ENCODE measurements at places on chromosomes 5 and 9. TPM values are rescaled to one million over a fixed set of nuclear protein-coding genes. Genes with fewer than 3 reads are reported as not detected.

DNA sequence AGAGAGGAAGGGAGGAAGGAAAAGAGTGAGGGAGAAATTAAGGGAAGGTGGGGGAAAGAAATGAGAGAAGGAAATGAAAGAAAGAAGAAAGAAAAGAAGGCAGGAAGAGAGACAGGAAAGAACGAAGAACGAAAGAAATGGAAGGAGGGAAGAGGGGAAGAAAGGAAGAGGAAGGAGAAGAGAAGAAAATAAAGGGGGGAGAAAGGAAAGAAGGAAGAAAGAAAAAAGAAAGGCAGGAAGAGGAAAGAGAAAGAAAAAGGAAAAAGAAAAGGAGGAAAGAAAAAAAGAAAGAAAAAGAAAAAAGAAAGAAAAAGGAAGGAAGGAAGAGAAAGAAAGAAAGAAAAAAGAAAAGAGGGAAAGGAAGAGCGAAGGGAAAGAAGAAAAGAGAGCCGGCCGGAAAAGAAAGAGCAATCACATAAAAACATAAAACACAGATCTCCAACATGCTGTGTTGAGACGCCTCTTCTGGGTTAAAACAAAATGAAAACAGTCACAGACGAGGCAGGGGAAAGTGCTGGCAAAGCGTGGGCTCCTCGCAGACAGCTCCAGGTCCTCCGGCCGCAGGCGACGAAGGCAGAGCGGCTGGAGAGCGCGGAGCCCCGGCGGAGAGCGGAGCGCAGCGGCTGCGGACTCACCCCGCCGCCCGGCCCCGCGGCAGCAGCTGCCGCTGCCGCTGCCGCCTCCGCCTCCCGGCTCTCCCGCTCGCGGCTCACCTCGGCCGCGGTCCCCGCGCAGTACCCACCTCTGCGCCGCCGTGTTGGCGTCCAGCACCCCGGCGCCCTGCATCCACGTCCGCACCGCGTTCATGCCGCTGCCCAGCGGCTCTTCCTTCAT is 896 bp downstream of the EBF1 start:
- peak; percentile 49 for DNase-seq

GRCh38 chr9:78407636-78408312 is 110.8 kb downstream of the PSAT1 start:
- DNase-seq, result no peak

The HTR1A gene
- total RNA-seq, result not detected

DNA sequence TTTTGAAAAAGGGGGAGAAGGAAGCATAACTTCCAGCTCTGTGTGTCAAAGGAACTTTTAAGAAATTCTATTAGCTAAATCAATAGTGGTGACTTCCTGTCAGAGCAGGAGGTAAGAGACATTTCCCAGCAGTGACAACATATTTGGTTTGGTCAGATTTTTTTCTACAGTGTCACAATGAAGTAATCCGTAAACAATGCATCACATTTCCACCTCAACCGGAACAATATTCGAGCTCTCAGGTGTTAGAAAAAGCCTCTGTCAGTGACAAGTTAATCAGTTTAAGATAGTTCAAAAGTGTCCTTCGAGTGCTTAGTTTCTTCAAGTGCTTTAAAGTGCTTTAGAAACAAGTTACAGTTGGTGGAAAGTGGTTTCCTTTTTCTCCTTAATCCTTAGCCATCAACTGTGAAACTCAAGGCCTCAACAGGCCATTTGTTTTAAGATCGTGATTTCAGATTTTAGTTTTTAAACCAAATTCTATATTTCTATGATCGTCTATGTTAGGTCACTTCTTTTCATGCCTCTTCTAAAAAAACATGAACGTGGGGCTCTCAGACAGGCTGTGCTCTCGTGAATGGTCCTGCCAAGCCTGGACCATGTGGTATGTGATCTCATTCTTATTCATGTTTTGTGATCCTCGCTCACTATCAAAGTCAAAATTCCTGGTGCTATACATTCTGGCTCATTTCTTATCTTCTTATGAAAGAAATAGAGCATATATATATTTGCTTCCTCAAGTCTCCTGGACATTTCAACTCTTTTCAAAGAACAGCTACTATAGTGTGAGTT is 181.9 kb upstream of the HMHB1 start:
- DNase-seq, result no peak

- no peak for DNase-seq
These were observed 10.9 kb downstream of the FAT2 start for GRCh38 chr5:151580239-151580638.

GRCh38 chr5:146745931-146746577 is 132.5 kb downstream of the PPP2R2B start:
- no peak for DNase-seq

- DNase-seq, result no peak
These were observed 96.1 kb upstream of the SGCD start for GRCh38 chr5:156230887-156231286.

GRCh38 chr9:34998266-34998665 is 8.7 kb downstream of the DNAJB5 start:
- no peak for DNase-seq

- no peak for DNase-seq
These were observed 104.2 kb downstream of the MELK start for GRCh38 chr9:36676778-36677485.

Measured in Right ventricle myocardium superior (tissue), 1 donor.